DMS153 (cell line): ENCODE measurements at places on chromosomes 5 and 9.

DNA sequence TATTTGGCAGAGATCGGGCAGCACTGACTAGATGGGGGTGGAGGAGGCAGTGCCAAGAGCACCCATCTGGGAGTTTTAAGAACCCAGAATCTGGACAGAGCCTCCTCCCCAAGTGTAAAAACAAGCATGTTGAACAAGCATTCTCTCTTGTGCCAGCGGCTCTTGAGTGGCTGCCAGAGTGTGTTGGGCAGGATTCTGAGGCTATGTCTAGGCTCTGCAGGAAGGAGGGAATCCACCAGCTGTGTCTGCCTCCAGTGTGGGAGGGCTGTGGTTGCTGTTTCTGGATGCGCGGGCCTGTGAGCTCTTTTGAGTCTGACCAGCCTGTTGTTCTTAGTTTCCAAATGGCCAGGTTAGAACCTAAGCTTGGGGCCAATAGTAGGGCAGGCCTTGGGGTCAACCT, 39.8 kb downstream of the HMCN2 start:
- no peak for DNase-seq

- no peak for DNase-seq
These were observed 5.2 kb downstream of the BASP1 start for GRCh38 chr5:17222664-17223063.

GRCh38 chr9:129934780-129935179, 99.5 kb downstream of the USP20 start:
- DNase-seq, result no peak

DNA sequence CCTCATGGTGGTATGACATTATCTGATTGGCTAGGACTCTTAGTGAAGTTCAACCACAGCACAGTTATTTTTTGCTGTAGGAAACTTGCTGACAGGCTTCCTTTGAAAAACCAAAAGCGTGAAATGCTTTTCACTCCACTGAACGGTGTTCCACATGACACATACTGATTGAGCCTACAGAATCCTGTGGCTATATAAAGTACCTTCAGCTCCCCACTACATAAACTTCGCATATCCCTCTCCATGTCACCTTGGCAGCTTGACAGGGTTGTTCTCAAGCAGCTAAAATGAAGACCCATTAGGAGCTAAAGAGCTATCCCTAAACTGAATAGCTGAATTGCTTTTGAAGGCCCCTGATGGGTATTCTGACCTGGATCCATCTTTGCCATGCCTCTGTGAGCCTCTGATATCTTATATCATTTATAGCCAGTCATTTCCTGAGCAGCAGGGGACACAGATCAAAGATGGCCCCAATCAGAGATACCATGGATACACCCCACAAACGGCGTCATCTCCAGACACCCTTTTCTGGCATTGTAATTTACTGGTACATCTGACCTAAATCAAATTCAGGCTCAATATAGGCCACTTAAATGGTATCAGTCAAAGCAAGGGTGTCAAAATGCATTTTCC, 91.5 kb downstream of the APBA1 start:
- no peak for DNase-seq

DNA sequence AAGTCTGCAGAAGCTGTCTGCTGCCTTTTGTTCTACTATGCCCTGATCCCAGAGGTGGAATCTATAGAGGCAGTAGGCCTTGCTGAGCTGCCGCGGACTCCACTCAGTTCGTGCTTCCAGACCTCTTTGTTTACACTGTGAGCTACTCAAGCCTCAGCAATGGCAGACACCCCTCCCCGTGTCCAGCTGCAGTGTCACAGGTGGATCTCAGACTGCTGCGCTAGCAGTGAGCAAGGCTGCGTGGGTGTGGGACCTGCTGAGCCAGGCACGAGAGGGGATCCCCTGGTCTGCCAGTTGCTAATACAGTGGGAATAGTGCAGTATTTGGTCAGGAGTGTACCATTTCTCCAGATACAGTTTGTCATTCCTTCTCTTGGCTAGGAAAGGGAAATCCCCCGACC, 99.6 kb downstream of the SLCO4C1 start:
- no peak for DNase-seq

- DNase-seq, result no peak
These were observed 9.1 kb upstream of the EGFLAM start for GRCh38 chr5:38249301-38249700.

DNA sequence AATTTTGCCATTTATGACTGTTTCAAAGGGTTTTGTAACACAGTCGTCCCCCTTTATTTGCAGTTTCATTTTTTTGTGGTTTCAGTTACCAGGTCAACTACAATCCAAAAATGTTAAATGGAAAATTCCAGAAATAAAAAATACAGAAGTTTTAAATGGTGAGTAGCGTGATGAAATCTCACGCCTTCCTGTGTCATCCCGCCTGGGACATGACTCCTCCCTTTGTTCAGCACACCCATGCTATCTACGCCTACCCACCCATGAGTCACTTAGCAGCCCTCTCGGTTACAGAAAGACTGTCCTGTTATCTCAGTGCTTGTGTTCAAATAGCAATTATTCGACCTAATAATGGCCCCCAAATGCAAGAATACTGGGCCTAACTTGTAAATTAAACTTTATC, 765.3 kb upstream of the ADAMTS16 start:
- DNase-seq, result no peak

DNA sequence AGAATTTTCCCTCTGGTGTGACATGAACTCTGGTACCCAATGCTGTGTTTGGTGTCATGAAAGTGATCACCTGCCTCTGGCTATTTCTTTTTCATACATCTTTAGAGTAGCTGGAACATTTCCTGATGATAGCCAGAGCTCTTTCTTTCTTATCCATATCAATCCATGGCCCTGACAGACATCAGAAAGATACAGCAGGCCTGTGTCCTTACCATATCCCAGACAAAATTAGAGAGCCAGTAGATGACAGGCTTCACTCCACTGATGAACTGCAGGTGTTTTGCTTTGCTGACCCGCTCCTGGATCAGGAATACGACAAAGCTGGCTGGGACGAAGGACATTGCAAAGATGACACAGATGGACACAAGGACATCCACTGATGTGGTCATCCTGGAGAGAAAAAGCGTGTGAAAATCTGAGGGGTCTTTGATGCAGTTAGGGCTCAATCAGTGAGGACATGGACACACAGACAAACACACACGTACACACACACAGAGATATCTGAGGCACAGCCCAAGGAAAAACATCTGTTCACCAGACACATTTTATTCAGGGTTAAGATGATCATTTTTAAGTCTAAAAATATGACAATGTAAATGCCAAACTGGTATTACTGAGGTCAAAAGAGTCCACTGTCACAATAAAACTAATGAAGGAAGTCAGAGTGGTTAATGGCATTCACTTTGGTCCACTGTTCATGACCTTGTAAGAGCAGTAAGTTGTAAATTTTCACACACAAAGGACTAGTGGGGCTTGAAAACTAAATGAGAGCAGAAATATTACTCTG, 34.5 kb downstream of the NIPSNAP3B start:
- no peak for DNase-seq

- no peak for DNase-seq
These were observed 95.1 kb downstream of the BNC2 start for GRCh38 chr9:16775330-16775729.

GRCh38 chr5:100464418-100464817, 70.8 kb upstream of the FAM174A start:
- no peak for DNase-seq

GRCh38 chr5:31861601-31862000, 222.7 kb downstream of the PDZD2 start:
- DNase-seq, result no peak

- no peak for DNase-seq
These were observed 91.4 kb downstream of the TMEM167A start for GRCh38 chr5:82985763-82986162.

DNA sequence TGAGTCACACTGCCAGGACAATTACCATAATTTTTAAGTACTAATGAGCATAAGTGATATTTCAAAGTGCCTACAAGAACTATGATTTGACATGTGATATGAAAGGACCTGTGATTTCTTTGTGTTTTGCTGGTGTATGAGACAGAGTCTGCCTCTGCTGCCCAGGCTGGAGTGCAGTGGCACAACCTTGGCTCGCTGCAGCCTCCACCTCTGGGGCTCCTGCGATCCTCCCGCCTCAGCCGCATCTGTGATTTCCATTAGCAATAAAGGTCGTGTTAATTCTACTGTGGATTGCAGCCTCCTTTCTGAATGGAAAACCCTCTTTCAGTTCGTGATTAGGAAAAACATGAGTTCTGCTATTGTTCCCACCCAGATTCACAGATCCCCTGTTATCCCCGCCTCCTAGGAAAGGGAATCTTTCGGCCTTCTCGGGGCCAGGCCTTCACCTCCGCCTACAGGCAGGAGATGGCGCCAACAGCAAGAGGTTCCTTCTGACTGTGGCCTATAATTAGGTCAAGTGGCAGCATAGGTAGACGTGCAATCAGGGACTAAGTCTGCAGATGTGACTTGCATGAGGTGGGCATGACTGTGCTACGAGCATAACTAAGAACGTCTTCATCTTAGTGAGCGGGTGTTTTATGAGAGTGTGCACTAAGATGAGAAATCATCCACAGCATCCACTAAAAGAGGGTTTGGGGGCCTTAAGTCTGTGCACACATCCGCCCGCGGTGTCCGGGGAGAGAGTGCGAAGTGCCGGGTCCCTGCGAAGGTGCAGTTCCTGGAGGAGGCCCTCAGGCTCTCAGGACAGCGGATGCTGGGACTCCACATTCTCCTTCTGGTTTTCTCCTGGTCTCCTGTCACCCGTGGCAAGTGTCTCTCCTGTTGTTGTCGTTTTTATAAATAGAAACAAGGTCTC, 23.1 kb downstream of the TRIM7 start:
- no peak for DNase-seq

GRCh38 chr5:78560000-78560855, 88.3 kb downstream of the LHFPL2 start:
- DNase-seq, result no peak

DNA sequence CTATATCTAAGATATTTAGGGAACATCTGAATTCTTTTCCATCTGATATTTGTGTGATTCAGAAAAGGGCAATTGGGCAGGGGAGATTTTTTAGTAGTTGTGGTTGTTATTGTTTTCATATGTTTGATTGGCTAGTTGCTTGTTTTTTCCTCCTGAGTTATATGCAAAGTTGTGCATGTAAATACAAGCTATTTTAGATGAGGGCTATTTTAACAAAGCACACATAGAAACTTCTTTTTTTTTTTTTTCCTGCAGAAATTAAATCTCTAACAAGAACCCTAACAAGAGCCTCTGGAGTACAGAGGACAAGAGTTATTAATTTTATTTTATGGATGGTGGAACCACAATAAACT, 559.1 kb downstream of the CETN3 start:
- no peak for DNase-seq

GRCh38 chr5:143031781-143032580, 261.8 kb downstream of the ARHGAP26 start:
- DNase-seq, result no peak

- no peak for DNase-seq
These were observed 22.2 kb upstream of the MGAT1 start for GRCh38 chr5:180824630-180825476.

GRCh38 chr5:79305706-79306105, 69.8 kb downstream of the JMY start:
- no peak for DNase-seq

GRCh38 chr9:33414889-33415500, 12.6 kb upstream of the AQP7 start:
- DNase-seq, result no peak

DNA sequence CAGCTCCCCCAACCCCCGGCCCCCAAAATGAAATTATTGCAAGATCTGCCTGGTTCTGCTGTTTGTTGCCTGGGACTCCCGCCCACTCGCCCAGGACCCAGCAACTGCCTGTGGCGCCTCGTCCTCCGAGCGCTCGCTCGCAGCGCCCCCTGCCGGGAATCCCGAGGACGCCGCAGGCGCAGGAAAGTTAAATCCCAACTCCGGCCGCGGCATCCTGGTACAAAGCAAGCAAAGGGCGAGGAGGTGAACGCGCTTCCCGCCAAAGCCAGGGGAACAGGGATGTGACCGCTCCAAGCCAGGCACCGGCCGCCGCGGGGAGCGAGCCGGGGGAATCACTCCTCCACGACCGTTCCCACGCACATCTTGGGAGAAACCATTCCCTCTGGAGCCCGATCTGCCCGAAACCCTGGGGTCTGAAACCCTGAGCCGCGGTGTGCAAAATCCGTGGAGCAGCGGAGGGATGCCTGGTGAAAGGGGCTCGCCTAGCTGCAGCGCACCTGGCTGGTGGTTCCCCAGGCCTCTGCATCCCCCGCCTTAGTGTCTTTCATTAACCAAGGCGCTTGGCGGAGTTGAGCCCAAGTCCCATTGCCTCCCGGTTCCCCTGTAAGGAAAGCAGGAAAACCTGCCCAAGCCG, 1.3 kb downstream of the SEMA5A start:
- DNase-seq, result peak; percentile 85

DNA sequence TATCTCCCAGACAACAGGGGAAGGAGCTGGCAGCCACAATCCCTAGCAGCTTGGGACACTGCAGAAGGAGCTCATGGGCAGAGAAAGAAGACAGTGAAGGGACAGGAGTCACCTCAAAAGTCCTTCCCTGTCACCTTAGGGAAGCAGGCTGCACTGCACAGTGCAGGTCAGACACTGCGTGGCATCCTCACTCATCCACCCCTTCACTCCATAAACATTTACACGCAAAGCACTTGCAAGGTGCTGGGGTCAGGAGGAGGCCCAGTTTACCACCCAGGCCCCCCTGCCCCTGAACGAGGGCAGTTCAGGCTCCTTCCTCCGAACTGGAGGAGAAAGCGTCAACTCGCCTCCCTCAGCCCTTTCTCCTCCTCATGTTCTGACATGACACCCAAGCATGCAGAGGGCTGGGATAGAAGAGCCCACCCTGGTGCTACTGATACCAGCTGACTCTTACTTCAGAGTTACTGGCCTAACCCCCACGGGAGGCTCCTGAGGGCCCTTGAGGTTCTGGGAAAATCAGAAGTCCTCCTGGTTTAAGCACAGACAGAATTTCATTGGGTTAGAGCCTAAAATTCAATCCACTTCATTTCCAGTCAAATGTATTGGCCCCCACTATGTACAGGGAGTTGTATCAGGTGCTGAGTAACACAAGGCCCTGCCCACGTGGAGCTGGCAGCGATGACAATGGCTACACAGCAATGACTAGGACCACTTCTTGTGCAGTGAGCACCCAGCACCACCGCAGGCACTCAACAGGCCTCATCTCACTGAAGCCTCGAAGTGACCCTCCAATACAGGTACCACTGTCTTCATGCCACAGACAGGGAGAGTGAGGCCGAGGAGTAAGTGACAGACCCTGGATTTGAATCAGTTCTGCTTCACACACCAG, 70.4 kb downstream of the RAPGEF1 start:
- no peak for DNase-seq

- no peak for DNase-seq
These were observed 1.0 kb downstream of the GABRB2 start for GRCh38 chr5:161545344-161546094.

- DNase-seq, result no peak
These were observed 1816.1 kb upstream of the C9orf72 start for GRCh38 chr9:29389421-29389820.

GRCh38 chr5:164012371-164012770, 507.0 kb downstream of the MAT2B start:
- DNase-seq, result no peak

DNA sequence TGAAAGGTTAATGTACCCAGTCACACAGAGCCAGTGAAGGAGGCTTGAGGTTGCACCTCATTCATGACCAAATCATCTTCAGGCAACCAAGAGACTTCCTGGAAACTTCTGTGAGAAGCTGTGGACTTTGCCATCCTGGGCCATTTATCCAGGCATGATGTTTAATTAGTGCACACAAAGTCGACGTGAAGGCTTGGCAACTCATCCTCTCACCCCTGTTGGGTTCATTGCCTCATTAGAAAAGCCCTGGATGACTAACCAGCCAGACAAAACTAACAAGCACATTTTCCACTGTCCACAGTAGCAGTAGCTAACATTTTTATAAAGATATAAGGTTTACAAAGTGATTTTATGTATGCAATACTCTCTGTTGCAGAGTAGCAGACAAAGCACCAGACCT, 65.7 kb upstream of the ZNF462 start:
- DNase-seq, result no peak

GRCh38 chr5:68295772-68296171, 80.2 kb downstream of the PIK3R1 start:
- DNase-seq, result no peak
